GM03348 (cell line): ENCODE measurements at places on chromosomes 12 and 14.
A peak's percentile ranks its signal among the peaks of the same experiment; 100 is the strongest.

GRCh38 chr12:15732341-15733061 is 56.7 kb downstream of the EPS8 start:
- peak; percentile 27 for DNase-seq

- no peak for DNase-seq
These were observed 582.7 kb downstream of the SLC6A15 start for GRCh38 chr12:84329938-84330337.

GRCh38 chr12:131025939-131026702 is 72.4 kb downstream of the ADGRD1 start:
- no peak for DNase-seq

- DNase-seq = peak; percentile 79
These were observed 55.6 kb downstream of the HMGA2 start for GRCh38 chr12:65879878-65880277.

DNA sequence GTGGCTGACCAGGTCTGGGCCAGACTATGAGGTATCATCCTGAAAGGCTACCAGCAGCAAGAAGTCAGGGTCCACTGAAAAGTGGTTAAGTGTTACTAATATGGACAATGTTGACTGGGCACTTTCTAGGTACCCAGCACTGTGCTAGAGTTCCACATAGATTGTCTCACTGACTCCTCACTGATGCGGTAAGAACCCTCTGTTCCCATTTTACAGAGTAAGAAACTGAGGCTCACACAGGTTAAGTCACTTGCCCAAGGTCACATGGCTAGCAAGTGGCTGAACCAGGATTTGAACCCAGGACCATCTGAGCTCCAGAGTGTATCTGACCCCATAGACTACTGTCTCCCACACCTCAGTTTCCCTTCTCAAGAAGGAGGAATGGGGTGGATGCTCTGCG is 4.6 kb upstream of the CCDC85C start:
- DNase-seq = no peak

DNA sequence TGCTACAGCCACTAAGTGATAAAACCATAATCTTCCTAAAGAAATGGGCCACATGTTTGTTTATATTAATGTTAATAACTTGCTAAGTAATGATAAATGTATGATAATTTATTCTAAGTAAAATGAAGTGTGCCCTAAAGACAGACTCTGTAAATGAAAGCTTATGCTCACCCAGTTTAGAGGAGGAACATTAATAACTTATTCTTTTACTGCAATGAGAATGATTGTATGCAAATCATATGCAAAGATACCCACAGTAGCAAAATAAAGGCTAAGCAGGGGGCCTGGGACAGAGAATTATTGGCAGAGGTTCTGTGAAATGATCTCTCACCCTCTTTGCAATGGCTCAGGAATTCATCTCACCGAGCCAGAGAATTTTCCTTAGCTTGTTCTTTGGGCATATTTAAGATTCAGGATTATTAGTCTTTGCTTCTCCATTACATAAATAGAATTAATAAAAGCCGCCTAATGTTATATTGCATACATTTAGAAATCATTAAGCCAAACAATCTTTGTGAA is 75.9 kb downstream of the TMEM132D start:
- no peak for DNase-seq

DNA sequence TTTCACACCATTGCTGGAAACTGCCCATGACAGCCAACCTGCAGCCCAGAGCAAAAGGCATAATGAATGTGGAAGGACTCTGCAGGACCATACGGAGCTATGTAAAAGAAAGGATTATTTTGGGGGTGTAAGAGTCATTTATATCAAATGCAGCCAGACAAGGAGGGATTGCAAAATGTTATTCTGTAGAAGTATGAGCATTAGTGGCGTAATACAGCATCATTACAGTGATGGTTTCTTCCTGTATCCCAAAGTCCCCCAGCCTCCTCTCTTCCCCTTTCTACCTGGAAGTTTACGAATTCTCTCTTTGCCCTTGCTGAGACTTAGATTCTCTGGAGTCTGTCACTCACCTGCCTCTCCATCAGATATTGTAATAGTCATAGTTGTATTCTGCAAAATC is 89.9 kb downstream of the BORCS5 start:
- no peak for DNase-seq

- DNase-seq = no peak
These were observed 56.9 kb downstream of the TAOK3 start for GRCh38 chr12:118315821-118316220.

- no peak for DNase-seq
These were observed 18.9 kb downstream of the DNAL1 start for GRCh38 chr14:73663548-73664212.

GRCh38 chr12:116282371-116283286 is 5.1 kb upstream of the MED13L start:
- no peak for DNase-seq

DNA sequence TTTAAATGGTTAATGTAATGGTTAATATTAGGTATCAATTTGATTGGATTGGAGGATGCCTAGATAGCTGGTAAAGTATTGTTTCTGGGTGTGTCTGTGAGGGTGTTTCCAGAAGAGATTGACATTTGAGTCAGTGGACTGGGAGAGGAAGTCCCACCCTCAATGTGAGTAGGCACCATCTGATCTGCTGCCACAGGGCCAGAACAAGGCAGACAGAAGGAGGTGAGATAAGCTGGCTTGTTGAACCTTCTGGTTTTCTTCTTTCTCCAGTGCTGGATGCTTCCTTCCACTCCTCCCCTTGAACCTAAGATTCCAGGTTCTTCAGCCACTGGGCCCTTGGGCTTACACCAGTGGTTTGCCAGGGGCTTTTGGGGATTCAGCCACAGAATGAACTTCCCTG is 756.5 kb upstream of the LRFN5 start:
- DNase-seq = no peak

- DNase-seq = no peak
These were observed 22.8 kb downstream of the COX8C start for GRCh38 chr14:93369713-93370266.

- DNase-seq = no peak
These were observed 77.7 kb downstream of the WDR20 start for GRCh38 chr14:102217399-102217798.

DNA sequence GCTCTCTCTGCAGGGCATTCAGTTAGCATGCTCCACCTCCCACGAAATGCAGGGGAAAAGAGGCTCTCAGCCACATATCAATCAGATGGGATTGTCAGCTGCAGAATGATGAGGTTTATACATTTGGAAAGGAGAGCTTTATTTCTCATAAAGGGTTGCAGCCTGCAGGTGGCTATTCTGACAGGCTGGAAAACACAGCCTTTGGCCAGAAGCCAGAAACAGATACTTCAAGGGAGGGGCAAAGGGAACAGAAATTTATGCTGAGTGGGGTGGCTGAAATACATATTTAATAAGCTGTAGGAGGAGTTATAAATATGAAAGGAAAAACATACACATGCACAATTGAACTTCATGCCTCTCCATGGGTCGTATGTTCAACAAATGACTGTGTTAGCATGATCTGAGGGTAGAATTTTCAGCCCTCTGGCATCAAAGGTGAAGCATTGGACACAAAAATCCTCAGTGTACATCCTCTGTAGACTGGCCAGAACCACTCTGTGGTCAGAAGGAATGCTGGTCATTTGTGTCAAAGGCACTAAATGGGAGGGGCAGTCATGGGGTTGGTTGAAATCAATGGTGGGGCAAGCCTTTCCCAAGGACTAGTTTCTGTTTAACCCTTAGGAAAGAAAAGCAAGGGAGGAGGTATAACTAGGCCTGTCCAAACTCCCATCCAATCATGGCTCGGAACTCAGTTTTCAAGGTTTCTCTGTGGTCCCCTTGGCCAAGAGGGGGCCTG is 62.4 kb downstream of the TMX1 start:
- DNase-seq = peak; percentile 17

GRCh38 chr14:34646570-34647255 is 16.8 kb upstream of the SNX6 start:
- no peak for DNase-seq

DNA sequence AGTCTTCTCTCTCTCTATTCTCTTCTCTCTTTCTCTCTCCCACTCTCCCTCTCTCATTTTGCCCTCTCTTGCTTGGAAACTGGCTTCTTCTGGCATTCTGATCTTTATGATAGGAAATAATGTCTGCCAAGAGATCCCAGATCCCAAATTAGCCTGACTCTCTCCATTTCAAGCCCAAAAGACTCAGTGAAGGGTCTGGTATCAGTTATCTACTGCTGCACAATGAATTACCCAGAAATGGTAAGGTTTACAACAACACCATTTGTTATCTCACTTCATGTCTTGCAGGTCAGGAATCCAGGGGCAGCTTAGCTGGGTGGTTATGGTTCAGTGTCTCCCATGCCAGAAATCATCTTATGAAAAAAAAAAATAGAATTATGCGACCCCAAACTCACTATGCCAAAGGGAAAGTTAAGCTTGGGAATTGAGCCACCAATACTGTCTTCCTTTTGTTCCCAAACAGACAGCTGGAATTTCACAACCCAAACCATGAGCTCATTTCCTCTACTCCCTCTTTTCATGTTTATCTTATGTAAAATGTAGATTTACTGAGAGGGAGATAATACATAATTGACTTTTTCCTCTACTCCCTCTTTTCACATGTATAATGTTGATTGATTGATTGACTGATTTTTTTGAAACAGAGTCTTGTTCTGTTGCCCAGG is 67.8 kb upstream of the FICD start:
- DNase-seq = no peak

DNA sequence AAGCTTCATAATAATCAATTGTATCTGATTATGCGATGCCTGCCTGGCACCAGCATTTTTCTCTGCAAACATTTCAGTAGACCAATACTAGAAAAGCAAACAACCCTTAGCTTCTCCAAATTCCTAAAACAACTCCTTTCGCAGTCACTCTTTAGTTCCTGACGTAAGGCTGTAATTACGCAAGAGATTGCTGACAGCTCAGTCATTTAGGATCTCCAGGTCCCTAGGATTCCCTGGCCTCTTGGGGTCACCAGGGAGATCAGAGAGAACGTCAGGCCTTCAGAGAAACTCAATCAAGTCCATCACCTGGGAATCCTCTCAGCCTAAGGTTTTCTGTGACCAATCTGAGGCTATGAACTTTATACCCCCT is 390.6 kb downstream of the PAWR start:
- no peak for DNase-seq

- no peak for DNase-seq
These were observed 29.3 kb downstream of the JAG2 start for GRCh38 chr14:105139212-105139825.

DNA sequence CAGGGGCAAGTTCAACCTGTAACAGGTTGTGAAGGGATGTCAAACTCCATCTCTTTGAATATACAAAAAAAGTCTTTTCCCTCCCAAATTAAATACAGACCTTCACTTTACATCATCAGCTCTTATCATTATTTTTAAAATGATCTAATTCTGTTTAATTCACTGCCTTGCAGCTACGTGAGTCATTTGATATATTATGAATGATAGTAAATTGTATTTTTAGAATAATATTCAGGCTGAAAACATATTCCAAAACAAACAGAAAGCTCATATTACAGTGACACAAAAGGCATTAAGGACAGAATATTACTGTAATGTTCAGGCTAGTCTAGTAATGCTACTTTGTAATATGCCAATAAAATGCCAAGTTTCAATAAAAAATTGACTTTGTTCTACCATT is 53.3 kb downstream of the BCAT1 start:
- no peak for DNase-seq

- DNase-seq = no peak
These were observed 2.3 kb upstream of the ESPL1 start for GRCh38 chr12:53265783-53266182.

DNA sequence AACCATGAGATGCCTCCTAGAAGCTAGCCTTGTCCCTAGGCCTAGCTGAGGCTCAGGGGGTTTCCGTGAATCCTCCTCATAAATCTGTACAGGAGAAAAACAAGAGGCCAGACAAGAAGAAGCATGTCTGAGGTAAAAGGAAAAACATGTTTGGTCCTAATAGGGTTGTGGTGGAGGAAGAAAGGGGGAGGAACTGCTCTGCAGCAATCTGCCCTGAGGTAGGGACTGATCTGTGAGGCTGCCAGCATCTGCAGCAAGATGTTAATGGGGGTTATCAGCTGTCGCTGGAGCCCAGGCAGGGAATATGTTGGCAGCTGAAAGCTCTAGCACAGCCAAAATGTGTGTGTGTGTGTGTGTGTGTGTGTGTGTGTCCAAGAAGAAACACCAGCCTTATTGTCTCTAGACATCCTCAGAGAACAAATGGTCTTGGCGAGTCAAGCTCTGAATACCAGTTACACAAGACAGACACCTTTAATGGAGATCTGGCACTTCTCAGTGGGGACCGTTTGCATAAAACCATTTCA is 218.5 kb downstream of the NUAK1 start:
- DNase-seq = no peak

DNA sequence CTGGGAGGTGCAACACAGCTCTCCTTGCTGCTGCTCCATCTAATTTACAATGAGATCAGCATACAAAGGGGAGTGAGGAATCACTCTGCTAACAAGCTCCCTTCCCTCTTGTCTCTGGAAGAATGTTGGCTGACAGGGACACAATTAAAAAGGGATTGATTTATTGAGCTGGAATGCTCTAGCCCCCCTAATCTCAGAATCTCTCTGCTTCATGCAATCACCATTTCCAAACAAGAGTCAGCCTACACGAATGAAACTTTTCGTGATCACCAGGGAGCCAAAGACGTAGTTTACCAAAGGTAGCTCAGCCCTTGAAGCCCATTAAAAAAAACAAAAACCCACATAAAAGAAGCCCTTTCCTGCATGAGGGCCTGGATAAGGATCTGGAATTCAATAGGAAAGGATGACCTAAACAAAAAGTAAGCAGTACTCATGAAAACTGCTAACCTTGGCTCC is 223.8 kb downstream of the C12orf75 start:
- DNase-seq = no peak

DNA sequence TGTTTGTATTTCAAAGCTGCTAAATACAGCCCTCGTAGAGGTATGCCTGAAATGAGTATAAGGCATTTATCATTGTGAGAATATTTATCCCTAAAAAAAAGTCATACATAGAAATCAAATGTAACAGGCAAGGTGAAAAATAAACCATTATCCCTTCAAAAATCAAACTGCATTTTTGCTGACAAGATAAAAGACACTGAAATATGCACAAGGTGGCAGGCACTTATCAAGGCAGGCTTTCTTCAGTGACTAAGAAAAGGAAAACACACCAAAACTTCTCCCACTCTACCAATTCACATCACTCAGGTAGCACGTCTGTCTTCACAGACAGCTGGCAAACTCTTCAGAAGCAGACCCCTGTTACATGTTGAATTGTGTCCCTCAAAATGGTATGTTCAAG is 23.6 kb downstream of the ARMH4 start:
- DNase-seq = no peak
